ENCODE measurements at places on chromosomes 13 and 19.

DNA sequence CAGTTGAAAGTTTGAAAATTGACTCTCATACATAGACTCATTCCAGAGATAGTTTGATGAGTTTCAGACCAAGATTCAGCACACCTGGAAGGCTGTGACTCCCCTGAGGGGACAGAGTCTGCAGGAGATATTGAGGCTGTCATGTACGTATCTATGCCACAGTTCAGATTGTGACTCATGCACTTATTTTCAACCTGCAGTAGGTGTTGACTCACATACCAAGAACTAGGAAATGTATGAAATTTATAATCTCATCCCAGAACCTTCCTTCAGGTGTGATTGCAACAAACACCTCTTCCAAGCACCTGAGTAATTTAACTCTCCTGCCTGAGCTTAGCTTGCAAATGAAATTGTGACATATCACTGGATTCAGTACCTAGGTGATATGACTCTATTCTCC lies 64.4 kb upstream of the ZNF43 start:
- DNase-seq = no peak

DNA sequence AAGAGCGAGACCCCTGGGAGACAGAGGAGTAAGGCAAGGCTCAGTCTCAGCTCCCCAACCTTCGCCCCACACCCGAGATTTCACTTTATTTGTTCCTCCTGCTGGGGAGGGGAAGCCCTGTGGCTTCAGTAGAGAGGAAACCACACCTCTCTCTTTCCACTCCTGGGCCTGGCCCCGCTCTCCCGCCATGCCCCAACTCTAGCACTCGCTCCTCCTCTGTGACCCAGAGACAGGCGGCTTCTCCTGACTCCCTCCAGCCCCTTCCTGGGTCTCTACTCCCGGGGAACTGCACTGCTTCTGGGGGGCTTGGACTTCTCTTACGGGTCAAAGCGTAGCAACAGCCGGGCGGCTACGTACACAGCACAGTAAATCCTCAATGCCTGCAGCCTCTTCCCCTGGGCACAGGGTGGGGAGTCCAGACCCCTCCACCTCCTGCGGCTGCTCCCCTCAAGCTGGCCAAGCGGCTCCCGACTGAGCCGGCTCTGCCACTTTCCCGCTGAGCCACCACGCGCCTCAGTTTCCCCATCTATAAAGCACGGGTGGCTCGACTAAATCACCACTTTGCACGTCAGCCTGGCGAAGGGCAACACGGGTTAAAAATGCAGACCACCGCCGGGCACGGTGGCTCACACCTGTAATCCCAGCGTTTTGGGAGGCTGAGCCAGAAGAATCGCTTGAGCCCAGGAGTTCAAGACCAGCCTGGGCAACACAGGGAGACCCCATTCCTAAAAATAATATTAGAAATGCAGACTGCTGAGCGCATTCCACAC lies 1.4 kb downstream of the RNF126 start:
- DNase-seq = no peak

DNA sequence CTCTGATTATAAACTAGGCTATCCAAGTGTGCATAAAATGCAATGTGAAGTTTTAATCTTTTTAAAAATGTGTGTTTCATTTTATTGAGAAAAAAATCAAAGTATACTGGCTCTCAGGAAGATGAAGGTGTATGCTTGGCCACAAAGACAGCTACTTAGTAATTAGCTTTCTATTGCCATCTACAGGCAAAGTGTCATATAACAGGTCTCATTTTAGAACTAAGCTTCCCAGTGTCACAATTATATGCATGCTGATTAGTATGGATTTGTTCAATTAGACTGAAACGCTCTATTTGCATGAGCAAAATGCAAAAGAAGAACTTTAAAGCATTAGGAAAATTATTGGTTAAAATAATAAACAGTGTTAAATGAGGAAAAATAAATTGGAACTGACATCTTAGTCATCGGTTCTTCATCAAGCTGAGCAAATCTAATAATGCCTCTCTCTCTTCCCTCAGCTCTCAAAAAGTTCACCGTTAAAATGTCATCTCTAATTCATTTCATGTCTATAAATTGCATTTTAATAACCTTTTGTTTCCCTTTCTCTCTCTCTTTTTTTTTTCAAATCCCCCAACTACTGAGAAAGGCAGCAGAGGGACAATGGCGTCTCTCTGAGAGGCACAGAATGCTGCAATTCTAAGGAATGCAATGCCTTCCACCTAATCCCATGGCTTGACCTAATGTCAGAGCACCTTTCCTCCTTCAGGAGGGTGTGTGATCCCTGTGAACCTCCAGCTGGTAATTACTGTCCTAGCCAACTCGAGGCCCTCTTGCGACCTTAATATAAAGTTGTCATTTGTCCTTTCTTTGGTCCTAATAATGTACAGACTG lies 313.1 kb upstream of the MAB21L1 start:
- DNase-seq = no peak

GRCh38 chr19:14495672-14496028 lies 277 bp downstream of the GIPC1 start:
- DNase-seq = no peak

- no peak for DNase-seq
Measured at GRCh38 chr13:50130123-50130946, 115.1 kb downstream of the KCNRG start.

- DNase-seq = no peak
Measured at GRCh38 chr19:4591320-4591719, 31.8 kb upstream of the SEMA6B start.

Data from GM12864 (cell line).